ENCODE measurements at places on chromosomes 12 and 14. TPM values are rescaled to one million over a fixed set of nuclear protein-coding genes. Genes with fewer than 3 reads are reported as not detected.

GRCh38 chr12:127263621-127264020 lies 1003.3 kb upstream of the TMEM132C start:
- H3K36me3 ChIP-seq: no peaks in the 10 kb centered on the region
- DNase-seq: no peak
- no peaks in the 10 kb centered on the region for H3K4me1 ChIP-seq
- no peaks in the 10 kb centered on the region for H3K27me3 ChIP-seq
- no peak overlapping the region for H3K4me3 ChIP-seq

DNA sequence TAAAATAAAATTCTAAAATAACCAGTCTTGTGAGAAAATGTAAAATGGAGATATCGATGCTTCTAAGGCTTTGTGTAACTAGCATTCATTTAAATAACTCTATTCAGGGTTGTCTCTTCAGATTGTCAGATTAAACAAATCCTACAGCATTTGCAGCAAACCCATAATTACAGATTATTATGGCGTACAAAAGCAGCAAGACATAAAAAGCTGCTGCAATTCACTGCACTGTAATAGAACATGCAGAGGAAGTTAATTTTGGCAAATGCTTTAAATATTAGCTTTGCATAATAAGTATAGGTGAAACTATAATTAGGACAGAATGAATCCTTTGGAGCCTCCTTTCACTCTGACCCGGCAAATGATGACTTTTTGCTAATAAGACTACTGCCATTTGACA lies 98.3 kb downstream of the INSM2 start:
- no peaks in the 10 kb centered on the region for H3K27me3 ChIP-seq
- DNase-seq: no peak
- H3K36me3 ChIP-seq: no peaks in the 10 kb centered on the region

The LMNTD1 gene
- total RNA-seq: not detected

DNA sequence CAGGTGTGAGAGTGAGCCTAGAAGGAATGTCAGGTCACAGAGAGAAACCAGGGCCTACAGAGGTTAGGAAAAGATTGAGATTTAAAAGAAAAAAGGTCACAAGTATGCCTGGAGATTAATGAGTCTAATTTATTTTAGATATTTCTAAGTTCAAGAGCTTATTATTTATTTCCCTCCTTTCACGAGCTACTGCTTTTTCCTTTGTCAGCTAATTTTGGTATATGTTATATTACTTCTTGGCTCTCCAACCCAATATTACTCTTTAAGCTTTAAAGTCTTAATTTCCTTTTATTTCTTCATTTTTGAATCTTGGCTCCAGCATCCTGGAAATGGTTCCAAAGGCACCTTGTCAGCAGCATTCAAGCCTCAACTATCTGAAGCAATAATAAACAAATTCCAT lies 109.5 kb upstream of the MIS18BP1 start:
- no peaks in the 10 kb centered on the region for H3K36me3 ChIP-seq
- H3K4me3 ChIP-seq: no peak overlapping the region
- H3K27me3 ChIP-seq: no peaks in the 10 kb centered on the region
- DNase-seq: no peak
- H3K27ac ChIP-seq: no peak overlapping the region

DNA sequence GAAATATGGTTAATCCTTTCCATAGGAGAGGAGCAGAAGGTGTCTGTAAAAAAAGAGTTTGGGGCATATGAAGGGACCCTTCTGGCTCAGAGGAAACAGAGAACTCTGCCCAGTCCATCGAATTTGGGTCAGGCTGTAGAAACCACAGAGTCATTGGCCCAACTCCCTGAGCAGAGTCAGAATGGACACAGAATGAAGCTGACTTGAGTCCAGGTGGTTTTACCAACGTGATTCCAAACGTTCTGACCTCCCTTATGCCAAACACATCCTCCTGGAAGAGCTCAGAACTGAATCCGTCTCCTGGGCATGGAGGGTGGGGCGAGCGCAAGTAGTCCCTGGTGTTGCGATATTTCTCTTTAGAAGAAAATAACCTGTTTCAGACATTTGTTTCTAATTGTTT lies 138.8 kb downstream of the DAD1 start:
- H3K4me1 ChIP-seq: no peaks in the 10 kb centered on the region
- H3K27ac ChIP-seq: no peak overlapping the region
- DNase-seq: no peak
- H3K27me3 ChIP-seq: no peaks in the 10 kb centered on the region

The RHEBL1 gene
- total RNA-seq: not detected

GRCh38 chr12:48022676-48023385 lies 18.6 kb upstream of the COL2A1 start:
- H3K27ac ChIP-seq: no peak overlapping the region
- H3K4me3 ChIP-seq: no peak overlapping the region
- no peaks in the 10 kb centered on the region for H3K27me3 ChIP-seq
- no peaks in the 10 kb centered on the region for H3K36me3 ChIP-seq

GRCh38 chr12:68958322-68958721 lies 25.4 kb upstream of the CPM start:
- H3K4me1 ChIP-seq: peaks cover 2% of the 10 kb centered on the region
- no peak overlapping the region for H3K27ac ChIP-seq
- H3K36me3 ChIP-seq: no peaks in the 10 kb centered on the region
- no peak for DNase-seq
- no peak overlapping the region for H3K4me3 ChIP-seq

The INHBC gene
- 0.12 TPM for total RNA-seq

- H3K36me3 ChIP-seq: no peaks in the 10 kb centered on the region
- H3K4me1 ChIP-seq: no peaks in the 10 kb centered on the region
- no peak for DNase-seq
These were observed 91.0 kb downstream of the GRIP1 start for GRCh38 chr12:66587912-66588311.

GRCh38 chr12:28306535-28306934 lies 116.3 kb downstream of the CCDC91 start:
- no peak overlapping the region for H3K27ac ChIP-seq
- no peak for DNase-seq
- no peaks in the 10 kb centered on the region for H3K36me3 ChIP-seq
- no peaks in the 10 kb centered on the region for H3K4me1 ChIP-seq

- no peaks in the 10 kb centered on the region for H3K36me3 ChIP-seq
- no peak for DNase-seq
- no peak overlapping the region for H3K27ac ChIP-seq
- no peaks in the 10 kb centered on the region for H3K4me1 ChIP-seq
- H3K4me3 ChIP-seq: no peak overlapping the region
These were observed 66.6 kb upstream of the FAR2 start for GRCh38 chr12:29082522-29082921.

The ANO4 gene
- total RNA-seq: 5.6 TPM

GRCh38 chr12:49905718-49906314 lies 2.1 kb upstream of the FAIM2 start:
- peaks cover 1% of the 10 kb centered on the region for H3K4me1 ChIP-seq
- DNase-seq: no peak
- no peaks in the 10 kb centered on the region for H3K27me3 ChIP-seq
- no peaks in the 10 kb centered on the region for H3K36me3 ChIP-seq
- H3K4me3 ChIP-seq: no peak overlapping the region
- peak overlapping the region; percentile 20 for H3K27ac ChIP-seq
